ENCODE measurements at places on chromosomes 1 and 21.
A peak's percentile ranks its signal among the peaks of the same experiment; 100 is the strongest.

- no peak for DNase-seq
Measured at GRCh38 chr1:10915594-10915993, 96.9 kb upstream of the TARDBP start.

DNA sequence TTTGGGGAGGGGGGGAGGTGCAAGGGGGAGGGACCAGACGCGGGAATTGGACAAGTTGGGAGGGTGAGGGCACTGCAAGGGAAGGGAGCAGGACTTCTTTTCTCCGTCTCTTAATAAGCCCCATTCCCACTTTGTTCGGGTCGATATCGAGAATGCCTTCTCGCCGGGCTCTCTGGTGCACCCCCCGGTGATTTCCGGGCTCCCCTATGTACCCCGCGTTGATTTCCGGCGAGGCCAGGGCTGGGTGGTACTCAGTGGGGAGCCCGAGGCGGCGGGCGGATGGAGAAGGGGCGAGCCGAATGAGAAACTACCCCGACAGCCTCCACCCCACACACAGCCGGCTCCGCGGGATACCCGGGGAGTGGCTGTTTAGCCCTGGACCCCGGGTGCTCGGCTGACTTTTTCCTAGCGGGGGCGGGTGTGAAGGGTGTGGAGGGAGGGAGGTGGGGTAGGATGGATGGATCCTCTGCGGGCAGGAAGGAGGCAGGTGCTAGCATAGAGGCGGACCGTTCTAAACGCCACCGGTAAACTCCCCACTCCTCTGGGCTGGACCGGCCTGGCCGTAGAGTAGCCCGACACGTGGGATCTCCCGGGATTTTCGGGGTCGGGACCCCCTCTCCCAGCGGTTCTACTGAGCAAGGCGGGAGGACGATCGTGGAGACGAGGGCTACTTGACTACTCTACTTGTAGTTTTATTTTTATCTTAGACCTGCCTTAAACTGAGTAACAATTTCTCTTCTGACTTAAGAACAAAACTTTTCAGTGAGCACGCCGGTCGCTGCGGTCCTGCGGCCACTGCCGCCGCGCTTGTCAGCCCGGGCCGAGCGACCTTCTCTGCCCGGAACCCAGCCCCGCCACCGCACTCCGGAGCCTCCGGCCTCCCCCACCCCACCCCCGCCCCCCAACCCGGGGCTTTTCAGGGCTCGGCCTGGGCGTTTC, 1.0 kb downstream of the RNF220 start:
- DNase-seq = peak; percentile 80

GRCh38 chr1:46070164-46070814, 62.1 kb downstream of the PIK3R3 start:
- no peak for DNase-seq

- DNase-seq = no peak
Measured at GRCh38 chr1:151542710-151543129, 2.6 kb downstream of the TUFT1 start.

- DNase-seq = no peak
Measured at GRCh38 chr1:18351735-18352134, 129.0 kb upstream of the KLHDC7A start.

DNA sequence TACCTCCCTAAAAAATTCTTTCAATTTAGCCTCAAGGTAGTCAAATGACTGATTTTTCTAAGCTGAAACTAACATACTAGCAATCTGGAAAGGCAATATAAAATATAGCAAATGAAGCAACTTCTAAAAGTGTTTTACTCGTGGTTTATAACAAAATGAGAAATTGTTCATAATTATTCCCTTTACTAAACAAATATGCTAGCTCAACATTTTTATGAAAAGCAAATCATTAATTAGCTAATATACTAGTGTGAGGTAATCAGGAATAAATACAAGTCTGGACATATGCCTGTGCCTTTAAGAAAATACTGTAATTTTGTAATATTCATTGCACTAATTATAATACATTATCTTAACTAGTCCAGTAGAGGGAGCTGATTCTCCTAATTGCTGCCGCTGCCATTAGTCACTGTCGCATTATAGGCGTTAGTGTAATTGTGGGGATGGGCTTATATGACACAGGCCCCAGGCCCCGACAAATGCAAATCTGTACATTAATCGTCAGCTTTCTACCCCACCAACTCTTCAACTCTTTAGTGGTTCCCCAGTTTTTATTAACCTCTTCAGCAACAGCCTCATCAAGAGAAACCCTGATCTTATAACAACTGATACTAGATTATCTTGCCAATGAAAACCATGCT, 160.9 kb downstream of the GABPA start:
- no peak for DNase-seq

GRCh38 chr1:110412576-110412975, 5.1 kb upstream of the LAMTOR5 start:
- peak; percentile 87 for DNase-seq

DNA sequence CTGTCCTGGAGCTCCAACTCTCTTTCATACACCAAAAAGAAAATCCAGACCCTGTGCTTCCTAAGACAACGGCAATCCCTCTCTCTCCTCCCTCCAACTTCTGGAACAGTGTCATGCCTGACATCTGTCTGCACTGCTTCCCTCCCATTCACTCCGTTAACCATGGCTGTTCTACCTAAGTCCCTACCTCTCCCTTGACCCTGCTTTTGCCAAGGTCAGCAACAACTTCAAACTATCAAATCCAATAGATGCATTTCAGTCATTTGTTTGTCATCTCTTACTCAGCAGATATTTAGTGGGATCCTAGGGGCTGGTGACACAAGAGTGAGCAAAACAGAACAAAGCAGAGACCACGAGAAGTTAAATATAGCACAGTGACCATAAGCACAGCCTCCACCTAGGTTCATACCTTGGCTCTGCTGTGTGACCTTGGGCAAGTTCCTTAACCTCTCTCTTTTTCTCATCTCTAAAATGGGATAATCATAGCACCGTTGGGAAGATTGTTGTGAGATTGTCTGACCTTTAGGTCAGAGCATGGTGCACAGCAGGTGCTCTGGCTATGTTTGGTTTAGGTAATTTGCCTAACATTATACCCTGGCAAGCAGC, 88.9 kb downstream of the TMEM53 start:
- DNase-seq = no peak

DNA sequence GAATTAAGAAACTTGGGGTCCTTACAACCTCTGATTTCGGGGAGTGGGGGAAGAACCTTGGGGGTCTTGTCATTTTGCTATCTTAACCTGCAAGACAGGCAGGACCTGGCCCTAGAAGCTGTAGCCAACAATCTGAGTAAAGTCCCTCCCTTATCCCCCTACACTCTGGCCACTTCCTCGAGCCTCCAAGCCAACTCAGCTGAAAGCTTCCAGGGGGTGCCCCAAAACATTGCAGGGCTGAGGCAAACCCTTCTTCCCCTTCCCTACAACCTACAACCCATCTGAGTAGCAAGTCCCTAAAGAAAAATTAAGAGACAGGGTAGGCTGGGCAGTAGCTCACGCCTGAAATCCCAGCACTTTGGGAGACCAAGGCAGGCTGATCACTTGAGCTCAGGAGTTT, 5.0 kb downstream of the CERS2 start:
- peak; percentile 31 for DNase-seq

Data from aorta (tissue), 5 donors.